ENCODE measurements at places on chromosomes 4 and X.
A peak's percentile ranks its signal among the peaks of the same experiment; 100 is the strongest.

DNA sequence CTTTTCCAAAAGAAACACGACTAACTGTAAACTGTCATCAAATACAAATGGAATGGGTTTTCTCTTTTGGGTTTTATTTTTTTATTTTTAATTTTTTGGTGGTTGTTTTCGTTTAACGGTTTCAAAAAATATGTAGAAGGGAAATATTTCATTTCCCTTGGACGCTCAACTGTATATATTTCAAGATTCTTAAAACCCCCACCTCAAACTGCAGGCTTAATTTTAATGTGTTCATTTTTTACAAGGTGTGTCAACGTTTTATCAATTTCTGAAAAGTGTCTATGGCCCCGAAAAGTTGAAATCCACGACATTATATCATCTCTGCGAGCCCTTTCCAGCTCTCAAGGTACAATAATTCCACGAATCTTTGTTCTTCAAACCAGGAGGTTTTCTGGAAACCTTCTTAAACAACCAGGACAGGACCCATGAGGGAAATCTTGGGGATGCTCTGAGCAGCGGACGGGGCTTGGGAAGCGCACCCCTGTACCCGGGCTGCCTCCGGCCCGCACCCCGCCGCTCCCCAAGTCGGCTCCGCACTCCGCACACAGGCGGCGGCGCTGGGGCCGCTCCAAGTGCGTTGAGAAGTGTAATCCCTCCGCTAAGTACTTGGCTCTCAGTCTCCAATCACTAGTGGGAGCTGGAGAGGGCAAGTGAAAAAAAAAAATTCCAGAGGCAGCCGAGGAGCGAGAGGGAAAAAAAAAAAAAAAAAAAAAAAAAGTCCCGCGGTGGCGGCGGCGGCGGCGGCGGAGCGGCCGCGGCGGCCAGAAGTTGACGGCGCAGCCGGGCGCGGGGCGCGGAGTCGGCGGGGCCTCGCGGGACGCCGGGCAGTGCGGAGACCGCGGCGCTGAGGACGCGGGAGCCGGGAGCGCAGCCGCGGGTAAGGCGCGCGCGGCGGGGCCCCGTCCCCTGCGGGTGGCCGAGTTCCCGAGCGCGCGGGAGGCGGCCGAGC lies at the start of gene BMPR1B:
TSS of gene BMPR1B (plus strand) at position 764 of the 949 bp plus-strand sequence. CDS start 346,470 bp downstream, outside the sequence.
- no peak for DNase-seq

DNA sequence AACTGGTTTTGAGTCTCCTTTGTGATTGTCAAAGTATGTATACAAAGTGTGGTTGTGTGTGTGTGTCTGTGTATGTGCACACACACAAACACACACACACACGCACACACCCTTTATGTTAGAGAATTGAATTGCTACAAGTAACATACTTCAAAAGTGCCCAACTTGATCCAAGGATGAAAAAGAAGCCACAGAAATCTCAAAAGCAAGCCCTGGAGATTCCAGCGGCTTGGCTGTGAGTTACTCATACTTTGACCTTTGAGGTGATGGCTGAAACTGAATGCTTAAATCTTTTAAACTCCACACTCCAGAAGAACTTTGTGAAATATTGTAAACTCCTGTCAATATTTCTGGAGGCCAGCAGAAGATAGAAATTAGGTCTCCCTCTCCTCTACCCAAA lies 168.4 kb upstream of the NRK start:
- DNase-seq: no peak

- DNase-seq: no peak
These were observed 404 bp downstream of the PPP2R3B start for GRCh38 chrX:386239-386767.

- no peak for DNase-seq
These were observed 49.1 kb upstream of the RBPJ start for GRCh38 chr4:26271703-26272102.

DNA sequence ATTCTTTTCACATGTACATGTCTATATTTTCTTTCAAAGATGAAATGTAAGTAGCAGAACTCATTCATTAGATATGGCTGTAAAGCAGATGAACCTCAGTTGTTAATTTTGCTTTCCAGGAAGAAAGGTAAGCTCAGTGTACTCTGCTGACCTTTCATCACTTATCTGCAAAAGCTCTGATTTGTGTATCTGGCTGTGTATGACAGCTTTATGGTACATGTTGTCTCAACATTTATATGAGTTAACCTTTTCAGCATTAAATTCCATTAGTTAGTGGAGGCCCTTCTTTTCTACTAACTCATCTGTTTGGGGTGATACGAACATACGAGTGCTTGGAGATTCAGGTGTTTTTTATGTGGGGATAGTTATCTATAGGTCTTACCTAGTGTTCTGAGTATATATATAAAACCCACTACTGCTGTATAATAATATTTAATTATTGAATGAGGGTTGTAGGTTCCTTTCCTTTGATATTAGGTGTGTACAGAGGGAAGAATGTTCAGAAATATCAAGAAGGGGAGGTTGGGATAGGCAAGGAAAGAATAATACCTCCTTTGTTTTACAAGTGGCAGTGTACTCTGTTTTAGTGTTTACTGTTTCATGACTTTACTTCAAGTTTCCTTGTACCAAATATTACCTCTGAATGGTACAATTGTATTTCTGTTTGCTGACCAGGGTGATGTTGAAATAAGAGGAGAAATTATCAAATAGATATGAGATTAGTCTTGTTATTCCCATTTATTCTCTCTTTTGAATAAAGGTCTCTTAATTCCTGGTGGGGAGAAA lies 395.5 kb downstream of the ARHGAP24 start:
- no peak for DNase-seq

GRCh38 chrX:103498786-103499185 lies 20.5 kb downstream of the RAB40A start:
- DNase-seq: no peak

GRCh38 chr4:6526156-6526555 lies 48.8 kb upstream of the MAN2B2 start:
- DNase-seq: no peak

DNA sequence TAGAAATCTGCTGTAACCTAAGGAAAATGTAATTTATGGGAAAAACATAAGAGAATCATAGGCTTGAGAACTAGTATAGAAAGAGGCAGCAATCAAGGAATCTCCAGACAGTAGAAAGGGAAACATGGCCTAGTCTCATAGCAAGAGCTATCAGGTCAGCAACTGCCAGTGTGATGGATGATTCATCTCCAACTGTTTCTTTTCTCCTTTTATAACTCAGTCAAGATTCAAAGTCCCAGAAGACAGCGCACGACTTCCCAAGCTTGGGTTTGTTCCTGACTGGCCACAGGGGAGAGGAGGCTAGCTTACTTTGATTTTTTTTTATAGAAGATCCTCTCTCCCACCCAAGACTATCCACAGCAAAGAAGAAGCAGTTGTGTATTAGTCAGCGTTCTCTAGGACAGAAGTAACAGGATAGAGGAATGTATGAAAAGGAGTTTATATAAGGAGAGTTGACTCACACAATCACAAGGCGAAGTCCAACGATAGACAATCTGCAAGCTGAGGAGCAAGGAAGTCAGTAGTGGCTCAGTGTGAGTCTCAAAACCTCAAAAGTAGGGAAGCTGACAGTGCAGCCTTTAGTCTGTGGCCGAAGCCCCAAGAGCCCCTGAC lies 181.5 kb downstream of the GC start:
- no peak for DNase-seq

DNA sequence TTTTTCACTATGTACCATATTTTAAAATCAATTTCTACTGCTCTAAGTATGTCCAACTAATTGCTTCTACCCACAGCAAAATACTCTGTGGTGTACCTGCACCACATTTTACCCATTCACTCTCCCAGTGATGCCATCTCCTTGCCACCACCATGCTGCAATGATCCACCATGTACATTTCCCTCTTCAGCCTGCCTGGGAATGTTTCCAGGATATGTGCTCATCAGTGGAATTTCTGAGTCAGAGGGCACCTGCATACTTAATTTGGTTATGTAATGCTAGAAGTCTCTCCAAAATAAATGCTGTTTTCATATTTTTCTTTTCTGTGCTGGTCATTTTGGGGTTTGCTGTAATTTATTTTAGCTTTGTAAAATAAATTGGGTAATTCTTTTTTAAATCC lies 33.2 kb upstream of the OCIAD2 start:
- DNase-seq: peak; percentile 40
